H1 (cell line): ENCODE measurements at places on chromosomes 3 and 15.

- DNase-seq, result no peak
Observed at GRCh38 chr3:162295323-162295983, 798.8 kb downstream of the OTOL1 start.

DNA sequence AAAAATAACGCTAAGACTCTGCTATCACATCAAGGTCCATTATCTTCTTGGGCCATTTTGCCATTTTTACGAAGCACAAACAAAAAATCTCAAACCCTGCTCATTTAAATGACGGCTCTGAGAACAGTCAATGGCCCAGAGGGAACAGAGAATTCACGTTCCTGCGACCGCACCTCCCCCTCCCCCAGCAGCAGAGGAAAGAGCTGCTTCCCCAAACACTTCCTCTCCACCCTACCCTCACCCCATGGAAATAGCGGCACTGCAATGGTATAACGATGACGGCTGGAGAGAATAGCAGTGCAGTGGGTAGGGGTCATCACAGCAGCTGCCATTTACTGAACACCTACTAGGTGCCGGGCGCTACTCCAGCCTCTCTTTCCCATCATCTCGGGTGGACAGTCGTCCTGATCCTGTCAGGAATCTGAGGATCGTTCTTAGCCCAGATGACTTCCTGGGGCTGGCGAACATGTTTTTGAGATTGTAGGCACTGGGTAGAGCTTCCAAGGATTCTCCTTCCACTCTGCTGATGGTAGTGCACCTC is 113.3 kb downstream of the IQSEC1 start:
- DNase-seq, result no peak

DNA sequence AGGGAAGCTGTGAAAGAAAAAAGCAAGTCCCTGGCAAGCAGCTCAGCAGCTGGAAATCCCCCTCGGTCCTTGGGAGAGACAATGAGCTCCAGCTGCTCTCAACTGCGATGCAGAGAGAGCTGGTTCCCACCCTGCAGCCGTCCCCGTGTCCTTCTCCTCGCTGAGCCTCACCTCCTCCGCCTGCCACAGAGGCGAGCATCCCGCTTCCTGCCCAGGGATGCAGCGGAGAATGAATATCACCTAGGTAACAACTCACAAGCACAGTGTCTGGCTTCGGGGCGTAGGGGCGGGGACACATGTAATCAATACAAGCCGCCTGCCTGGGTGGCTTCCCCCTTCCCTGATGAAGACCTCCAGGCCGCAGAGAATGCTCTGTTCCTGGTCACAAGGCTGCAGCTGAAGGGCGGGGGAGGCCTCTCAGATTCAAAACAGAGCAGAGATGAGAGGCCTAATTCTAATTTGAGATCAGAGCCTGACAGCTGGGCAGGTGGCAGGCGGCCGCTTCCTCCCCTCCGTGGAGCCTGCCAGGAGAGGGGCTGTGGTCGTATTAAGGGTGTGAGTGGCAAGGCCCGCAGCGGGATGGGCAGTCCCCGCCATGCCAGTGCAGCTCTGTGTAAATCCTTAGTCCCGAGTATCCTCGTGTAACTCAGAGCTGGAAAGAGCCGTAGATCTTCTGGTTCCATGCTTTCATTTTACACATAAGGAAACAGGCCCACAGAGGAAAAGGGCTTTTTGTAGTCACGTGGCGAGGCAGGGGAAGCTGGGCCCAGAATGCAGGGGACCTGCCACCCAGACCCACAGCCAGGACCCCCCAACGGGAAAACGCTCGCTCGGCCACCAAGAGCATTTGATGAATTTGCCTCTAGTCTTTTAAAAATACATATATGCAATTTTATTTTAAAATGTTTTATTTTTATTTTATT is 24.3 kb downstream of the ZDHHC19 start:
- peak; percentile 56 for DNase-seq

DNA sequence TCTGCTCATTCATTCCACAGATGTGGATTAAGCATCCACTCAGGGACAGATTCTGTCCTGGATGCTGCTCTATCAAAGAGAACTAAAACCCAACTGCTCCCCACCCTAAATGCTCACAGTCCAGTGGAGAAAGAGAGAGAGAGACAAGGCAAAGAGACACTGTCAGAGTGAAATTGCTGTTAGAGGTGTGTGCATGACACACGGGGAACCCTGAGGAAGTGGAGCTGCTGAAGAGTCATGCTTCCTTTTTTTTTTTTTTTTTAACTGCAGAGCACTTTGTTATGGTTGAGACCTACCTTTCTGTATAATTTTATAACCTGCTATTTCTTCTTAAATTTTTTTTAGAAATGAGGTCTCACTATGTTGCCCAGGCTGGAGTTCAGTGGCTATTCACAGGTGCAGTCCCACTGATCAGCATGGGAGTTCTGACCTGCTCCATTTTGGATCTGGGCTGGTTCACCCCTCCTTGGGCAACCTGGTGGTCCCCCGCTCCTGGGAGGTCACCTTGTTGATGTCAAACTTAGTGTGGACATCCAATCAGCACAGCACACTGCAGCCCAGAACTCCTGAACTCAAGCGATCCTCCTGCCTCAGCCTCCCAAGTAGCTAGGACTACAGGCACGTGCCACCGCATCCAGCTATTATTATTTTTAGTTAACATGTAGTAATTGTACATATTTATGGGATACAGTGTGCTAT is 18.2 kb upstream of the PSTPIP1 start:
- DNase-seq, result no peak

DNA sequence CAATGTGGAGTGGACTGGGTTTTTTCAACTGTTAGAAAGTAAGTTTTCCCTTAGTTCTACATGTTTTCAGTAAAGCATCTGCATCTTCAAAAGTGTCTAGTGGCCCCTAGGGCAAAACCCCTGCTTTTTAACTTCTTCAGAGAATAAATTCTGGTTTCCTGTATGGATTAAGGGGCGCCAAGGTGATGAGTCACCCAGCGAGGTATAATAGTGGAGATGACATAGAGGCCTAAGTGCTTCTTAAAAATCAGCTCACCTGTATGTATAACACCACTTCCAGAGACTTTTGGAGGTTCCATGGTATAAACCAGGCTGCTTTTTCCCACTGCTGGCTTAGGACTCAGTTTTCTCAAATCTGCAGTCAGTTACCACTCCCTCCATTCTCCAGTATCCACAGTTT is 68.9 kb downstream of the SYN2 start:
- DNase-seq, result no peak

GRCh38 chr15:64975390-64975789 is 14.3 kb downstream of the SPG21 start:
- DNase-seq, result no peak

- no peak for DNase-seq
Observed at GRCh38 chr3:36372534-36372935, 7.8 kb upstream of the STAC start.

GRCh38 chr3:22959593-22959992 is 243.5 kb upstream of the UBE2E2 start:
- no peak for DNase-seq

GRCh38 chr3:100436951-100437350 is 35.6 kb downstream of the LNP1 start:
- DNase-seq, result no peak
